ENCODE measurements at places on chromosomes 5 and 9.

DNA sequence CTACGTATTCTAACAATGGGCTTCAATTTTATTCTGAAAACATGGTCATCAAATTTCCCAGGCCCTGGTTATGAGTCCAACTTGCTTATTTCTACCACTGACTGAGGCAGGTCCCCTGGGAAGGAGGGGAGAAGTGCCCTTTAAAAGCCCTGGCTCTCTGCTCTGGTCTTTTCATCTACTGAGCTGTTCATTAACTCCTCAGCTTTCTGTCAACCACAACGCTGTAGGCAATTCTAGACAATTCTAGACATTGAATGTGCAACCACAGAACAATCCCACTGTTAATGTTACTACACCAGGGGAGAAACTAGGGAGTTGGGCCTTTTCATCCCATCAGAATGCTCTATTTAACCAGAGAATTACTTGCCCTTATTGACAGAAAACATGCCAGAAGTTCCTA lies 10.0 kb downstream of the MOCS2 start:
- DNase-seq = no peak

GRCh38 chr9:83342731-83343130 lies 195.5 kb downstream of the FRMD3 start:
- DNase-seq = no peak

- DNase-seq = no peak
Measured at GRCh38 chr5:135029477-135030122, 4.4 kb downstream of the PITX1 start.

GRCh38 chr9:111405701-111406100 lies 75.7 kb upstream of the OR2K2 start:
- no peak for DNase-seq

DNA sequence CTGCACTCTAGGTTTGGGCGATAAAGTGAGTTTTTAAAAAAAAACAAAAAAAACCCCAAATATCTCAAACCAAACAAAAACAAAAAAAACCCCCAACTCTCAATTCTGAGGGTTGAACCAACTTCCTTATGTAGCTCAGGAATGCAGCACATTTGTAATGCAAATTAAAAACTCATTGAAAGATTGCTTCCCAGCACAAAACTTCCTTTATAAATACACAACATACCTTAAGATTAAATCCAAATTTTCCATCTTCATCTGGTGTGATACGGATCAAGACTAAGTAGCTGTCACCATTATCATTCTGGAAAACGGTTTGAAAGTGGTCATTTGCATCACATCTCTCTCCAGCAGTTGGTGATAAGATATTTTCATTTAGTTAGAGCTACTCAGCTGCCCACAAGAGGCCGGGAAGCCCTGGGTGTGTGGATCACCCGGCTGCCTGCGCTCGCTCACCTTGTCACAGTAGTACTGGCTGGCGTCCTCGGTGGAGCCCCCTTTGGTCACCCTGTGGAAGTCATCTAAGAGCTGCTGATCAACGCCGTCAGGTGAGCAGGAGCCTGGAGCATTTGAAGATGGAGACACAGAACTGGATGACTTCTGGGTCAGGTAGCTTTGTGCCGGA lies 88.2 kb downstream of the PTPN3 start:
- DNase-seq = no peak

GRCh38 chr5:32975656-32976375 lies 264.7 kb downstream of the NPR3 start:
- DNase-seq = no peak
